ENCODE measurements at places on chromosomes 5 and 9. TPM values are rescaled to one million over a fixed set of nuclear protein-coding genes. Genes with fewer than 3 reads are reported as not detected.

DNA sequence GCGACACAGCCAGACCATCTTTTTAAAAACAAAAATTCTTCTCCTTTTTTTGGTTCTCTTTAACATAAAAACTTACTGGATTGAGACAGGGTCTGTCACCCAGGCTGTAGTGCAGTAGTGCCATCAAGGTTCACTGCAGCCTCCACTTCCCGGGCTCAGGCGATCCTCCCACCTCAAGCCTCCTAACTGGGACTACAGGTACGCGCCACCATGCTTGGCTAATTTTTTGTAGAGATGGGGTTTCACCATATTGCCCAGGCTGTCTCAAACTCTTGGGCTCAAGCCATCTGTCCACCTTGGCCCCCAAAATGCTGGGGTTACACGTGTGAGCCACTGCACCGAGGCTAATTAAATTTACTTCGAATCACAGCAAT lies 13.8 kb downstream of the HNRNPK start:
- no peak for DNase-seq
- no peak overlapping the region for H3K27ac ChIP-seq
- H3K4me3 ChIP-seq: no peak overlapping the region
- H3K4me1 ChIP-seq: no peaks in the 10 kb centered on the region

DNA sequence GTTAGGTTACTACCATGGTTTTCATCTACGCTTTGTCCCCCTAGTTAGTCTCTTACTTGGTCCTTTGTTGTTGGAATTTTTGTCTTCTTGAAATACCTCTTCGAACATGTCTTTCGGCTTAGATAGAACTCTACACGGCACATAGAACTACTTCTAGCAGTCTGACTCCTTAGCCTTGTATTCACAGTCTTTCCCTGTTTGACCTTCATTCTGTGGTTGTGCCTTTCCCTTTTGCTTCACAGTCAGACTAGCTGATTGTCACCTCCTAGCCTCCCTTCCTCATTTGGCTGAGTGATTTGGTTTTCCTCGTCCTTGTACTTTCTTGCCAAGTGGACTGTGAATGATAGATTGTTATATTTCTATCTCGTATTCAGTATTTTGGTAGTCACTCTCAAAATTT lies 10.7 kb downstream of the SMAD5 start:
- no peaks in the 10 kb centered on the region for H3K36me3 ChIP-seq
- no peaks in the 10 kb centered on the region for H3K27me3 ChIP-seq
- H3K4me3 ChIP-seq: no peak overlapping the region
- DNase-seq: no peak

SEMA5A gene
- total RNA-seq: 8.9 TPM

DNA sequence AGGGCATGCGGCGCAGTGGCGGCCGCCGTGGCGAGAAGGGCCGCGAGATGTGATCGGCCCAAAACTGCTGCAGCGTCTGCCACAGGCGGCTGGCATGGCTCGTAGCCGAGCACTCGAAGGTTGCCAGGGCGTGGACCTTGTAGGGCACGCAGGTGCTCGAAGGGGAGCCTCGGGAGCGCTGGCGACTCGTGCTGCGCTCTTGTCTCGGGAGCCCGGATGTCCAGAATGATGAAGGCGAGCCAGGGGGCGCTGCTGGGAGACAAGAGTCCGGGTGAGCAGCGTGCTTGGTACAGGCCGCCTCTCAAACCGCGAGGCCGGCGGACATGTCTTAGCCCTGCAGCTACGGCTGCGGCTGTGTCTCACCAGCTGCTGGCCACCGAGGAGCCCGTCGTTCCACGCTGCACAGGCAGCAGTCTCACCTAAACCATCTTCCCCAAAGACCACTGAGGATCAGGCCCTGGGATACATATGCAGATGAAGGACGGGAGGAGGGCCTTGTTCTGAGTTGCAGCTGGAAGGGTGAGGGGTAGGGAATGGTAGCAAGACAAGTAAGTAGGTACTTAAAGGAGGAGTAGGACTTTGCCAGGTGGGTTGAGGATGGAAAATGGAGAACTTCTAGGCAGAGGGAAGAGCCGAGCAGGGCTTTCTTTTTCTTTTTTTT lies 1.7 kb downstream of the CBY3 start:
- peak; percentile 81 for DNase-seq
- H3K36me3 ChIP-seq: no peaks in the 10 kb centered on the region
- peak overlapping the region; percentile 78 for H3K4me3 ChIP-seq
- H3K27ac ChIP-seq: peak overlapping the region; percentile 42
- peaks cover 5% of the 10 kb centered on the region for H3K4me1 ChIP-seq
- no peaks in the 10 kb centered on the region for H3K27me3 ChIP-seq

PCDHA5 gene
- total RNA-seq: 0.76 TPM

SLC1A3 gene
- total RNA-seq: 35.3 TPM

- no peaks in the 10 kb centered on the region for H3K27me3 ChIP-seq
- H3K4me3 ChIP-seq: peak within 1 kb of the TSS; percentile 21
- H3K4me1 ChIP-seq: 0 out of 2 replicates have a peak, but pooled peaks cover 2% of the 10 kb centered on the region
- H3K27ac ChIP-seq: no peak within 1 kb of the TSS
Measured at GRCh38 chr5:141223112-141223783, at the start of gene PCDHB14. PCDHB14 (plus strand) TSS chr5:141223343; CDS start chr5:141223506, 163 bp downstream.

DNA sequence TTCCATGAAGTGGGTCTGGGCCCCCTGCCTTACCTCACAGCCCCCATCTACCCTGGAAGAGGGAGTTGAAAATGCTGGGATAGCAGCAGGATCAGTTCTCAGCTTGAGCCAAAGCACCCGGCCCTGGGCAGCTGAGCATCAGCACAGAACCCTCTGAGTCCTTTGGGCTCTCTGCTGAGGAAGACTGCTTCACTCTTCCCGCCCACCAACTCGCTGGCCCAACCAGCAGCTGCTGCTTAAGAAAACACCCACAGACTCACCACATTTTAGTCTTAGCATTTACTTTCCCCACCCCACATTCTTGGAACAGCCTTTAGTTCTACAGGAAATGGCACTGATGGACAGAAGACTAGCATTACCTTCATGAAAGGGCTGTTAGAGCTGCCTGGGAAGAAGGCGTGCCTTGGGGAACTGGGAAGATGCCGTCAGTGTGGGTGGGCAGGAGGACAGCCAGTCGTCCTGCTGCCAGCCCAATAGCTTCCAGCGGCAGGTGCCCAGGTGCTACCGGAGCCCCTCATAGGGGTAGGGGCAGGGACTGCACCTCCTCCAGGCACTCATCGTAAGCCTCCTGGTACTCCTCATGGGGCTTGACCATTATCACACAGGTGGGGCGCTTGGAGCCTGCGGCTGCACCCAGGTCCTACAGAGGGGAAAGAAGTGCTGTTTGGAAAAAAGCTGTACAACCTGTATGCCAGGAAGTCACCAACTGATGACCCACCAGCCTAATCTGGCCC lies 4.3 kb downstream of the NHP2 start:
- no peak overlapping the region for H3K27ac ChIP-seq
- no peaks in the 10 kb centered on the region for H3K27me3 ChIP-seq
- DNase-seq: no peak
- peaks cover 51% of the 10 kb centered on the region for H3K36me3 ChIP-seq

DNA sequence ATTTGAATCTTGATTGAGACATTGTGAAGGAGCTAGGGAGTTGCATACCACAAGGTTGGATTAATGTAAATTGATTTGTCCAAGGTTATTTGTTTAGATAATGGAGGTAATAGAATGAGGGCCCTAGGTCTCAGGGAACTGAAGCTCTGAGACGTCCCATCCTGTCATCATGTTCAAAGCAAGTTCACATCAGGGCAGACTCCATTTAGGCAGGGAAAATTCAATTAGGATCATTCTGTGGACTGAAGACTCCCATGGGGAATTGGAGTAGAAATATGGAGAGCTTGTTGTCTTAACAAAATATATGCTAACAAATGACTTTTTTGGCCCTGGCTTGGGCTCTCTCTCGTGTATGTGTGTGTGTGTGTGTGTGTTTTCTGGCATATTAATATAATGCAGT lies 722.0 kb upstream of the ADAMTS16 start:
- DNase-seq: no peak
- H3K27ac ChIP-seq: no peak overlapping the region
- no peak overlapping the region for H3K4me3 ChIP-seq
- H3K27me3 ChIP-seq: no peaks in the 10 kb centered on the region

DNA sequence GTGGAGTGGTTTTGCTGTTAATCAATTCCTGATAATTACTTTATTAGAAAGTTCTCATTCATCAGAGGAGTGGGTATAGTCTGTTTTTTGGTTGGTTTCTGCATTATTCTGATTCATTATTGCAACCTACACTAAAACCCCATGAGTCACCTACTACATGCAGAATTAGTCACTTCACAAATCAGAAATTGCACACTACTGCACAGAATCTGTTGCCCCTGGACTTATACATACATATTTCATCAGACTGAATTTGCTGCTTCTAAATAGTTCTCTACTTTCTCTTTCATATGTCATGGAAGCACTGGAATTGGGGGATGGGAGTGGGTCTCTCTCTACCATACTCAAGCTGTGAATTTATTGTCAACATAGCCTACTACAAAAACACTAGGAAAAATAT lies 585.1 kb downstream of the DNAH5 start:
- no peaks in the 10 kb centered on the region for H3K36me3 ChIP-seq
- no peak overlapping the region for H3K27ac ChIP-seq
- no peaks in the 10 kb centered on the region for H3K4me1 ChIP-seq
- no peak overlapping the region for H3K4me3 ChIP-seq
- H3K27me3 ChIP-seq: no peaks in the 10 kb centered on the region
- no peak for DNase-seq

ARHGEF37 gene
- 1.8 TPM for total RNA-seq

DNA sequence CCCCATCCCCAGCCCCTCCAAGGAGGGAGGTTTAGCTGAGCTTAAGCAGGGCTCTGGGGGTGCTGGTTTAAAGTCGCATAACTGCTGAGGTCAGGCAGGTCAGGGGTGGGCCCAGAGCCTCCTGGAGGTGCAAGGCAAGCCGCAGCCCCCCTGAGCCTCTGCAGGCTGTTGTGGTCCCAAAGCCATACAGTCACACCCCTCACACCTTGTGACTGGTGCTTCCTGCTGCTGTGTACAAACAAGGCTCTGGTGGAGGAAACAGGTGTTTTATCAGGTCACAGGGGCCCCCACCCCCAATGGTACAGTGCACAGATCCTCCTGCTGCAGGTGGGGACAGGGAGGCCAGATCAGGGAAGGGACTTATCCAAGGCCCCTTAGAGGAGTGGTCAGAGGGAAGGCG lies 8.0 kb downstream of the TCF7 start:
- no peaks in the 10 kb centered on the region for H3K4me1 ChIP-seq
- DNase-seq: no peak
- H3K27me3 ChIP-seq: no peaks in the 10 kb centered on the region
- H3K27ac ChIP-seq: no peak overlapping the region

GRCh38 chr9:134071149-134071548 lies 3.3 kb upstream of the BRD3 start:
- DNase-seq: no peak
- no peak overlapping the region for H3K4me3 ChIP-seq
- no peaks in the 10 kb centered on the region for H3K27me3 ChIP-seq
- H3K27ac ChIP-seq: no peak overlapping the region
- H3K36me3 ChIP-seq: no peaks in the 10 kb centered on the region

DNA sequence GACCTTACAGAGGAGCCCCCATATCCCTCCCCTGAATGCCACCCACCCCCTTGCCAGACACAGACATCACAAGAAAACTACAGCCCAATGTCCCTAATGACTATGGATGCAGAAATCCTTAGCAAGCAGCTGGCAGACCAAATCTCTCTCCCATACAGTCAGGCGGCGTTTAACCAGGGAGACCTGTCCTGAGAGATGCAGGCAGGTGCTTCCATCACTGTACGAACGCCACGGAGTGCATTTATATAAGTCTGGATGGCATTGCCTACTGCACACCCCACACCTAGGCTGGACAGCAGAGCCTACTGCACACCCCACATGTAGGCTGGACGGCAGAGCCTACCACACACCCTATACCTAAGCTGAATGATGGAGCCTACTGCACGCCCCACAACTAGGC lies 34.4 kb upstream of the SARDH start:
- H3K27me3 ChIP-seq: no peaks in the 10 kb centered on the region
- H3K27ac ChIP-seq: no peak overlapping the region
- H3K36me3 ChIP-seq: peaks cover 5% of the 10 kb centered on the region
- H3K4me1 ChIP-seq: no peaks in the 10 kb centered on the region

DNA sequence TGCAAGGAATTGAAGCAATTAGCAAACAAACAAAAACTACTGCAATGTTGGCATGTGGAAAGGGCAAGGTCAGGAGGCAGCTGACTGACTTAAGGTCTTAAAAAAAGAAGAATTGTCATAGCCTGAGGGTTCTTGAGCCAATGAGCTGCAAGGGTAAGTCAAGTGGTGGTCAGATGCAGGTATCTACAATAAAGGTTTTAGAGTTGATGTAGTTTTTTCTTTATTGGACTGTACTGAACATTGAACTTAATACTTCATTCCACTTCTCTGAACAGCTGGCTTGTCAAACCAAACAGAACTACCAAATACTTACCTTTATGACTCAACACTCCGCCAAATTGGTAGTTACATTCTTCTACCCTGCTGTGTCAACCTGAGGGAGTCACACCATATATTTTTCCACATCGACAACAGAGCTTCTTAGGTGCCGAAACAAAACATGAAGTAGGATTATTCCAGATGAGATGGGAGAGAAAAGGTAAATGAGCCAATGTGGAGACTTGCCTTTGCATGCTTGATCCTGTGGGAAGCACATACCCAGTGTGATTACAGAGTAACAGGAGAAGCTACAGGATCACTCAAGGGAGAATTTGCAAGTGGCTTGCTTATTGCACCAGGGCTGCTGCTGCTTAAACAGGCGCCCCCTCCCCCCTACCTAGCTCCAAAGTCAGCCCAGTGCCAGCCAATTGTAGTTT lies 35.3 kb downstream of the EQTN start:
- H3K36me3 ChIP-seq: no peaks in the 10 kb centered on the region
- no peak overlapping the region for H3K27ac ChIP-seq
- no peak for DNase-seq
- no peaks in the 10 kb centered on the region for H3K27me3 ChIP-seq

- H3K4me1 ChIP-seq: no peaks in the 10 kb centered on the region
- H3K27me3 ChIP-seq: no peaks in the 10 kb centered on the region
- H3K4me3 ChIP-seq: no peak overlapping the region
- peaks cover 9% of the 10 kb centered on the region for H3K36me3 ChIP-seq
- no peak for DNase-seq
Measured at GRCh38 chr5:177025101-177025601, 2.7 kb downstream of the ZNF346 start.

DNA sequence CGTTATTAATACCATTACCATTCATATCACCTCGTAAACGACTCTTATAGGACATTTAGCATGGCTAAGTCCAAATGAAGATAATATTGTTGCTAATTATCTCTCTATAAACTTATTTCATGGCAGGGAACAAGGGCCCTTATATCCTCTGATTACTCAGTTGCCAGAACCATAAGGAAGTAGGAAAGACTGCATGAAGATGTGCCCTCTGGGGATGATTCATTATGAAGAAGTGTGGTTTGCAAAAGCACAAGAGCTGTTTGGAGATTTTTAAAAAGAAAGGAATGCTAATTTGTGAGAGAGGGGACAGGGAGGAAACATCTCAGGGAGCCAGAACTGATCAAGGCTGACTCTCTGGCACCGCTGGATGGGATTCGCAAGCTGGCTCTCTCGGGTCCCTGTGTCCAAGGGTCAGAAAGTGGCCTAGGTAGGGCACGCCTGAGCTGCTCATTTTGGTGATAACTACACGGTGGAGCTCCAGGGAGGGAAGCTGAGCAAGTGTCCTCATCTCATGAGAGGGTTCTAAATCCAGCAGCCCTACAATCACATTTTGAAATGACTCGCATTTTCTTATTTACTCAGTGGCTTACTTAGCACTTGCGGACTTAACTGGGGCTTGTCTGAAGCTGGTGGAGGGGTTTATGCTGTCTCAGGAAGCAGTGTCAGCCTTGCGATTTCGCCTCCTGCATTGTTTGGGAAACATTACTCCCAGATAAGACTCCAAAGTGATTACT lies 136.8 kb downstream of the C5orf15 start:
- no peak for DNase-seq
- no peaks in the 10 kb centered on the region for H3K36me3 ChIP-seq
- H3K4me3 ChIP-seq: no peak overlapping the region
- no peaks in the 10 kb centered on the region for H3K4me1 ChIP-seq
